ENCODE measurements at places on chromosomes 3 and 15.

DNA sequence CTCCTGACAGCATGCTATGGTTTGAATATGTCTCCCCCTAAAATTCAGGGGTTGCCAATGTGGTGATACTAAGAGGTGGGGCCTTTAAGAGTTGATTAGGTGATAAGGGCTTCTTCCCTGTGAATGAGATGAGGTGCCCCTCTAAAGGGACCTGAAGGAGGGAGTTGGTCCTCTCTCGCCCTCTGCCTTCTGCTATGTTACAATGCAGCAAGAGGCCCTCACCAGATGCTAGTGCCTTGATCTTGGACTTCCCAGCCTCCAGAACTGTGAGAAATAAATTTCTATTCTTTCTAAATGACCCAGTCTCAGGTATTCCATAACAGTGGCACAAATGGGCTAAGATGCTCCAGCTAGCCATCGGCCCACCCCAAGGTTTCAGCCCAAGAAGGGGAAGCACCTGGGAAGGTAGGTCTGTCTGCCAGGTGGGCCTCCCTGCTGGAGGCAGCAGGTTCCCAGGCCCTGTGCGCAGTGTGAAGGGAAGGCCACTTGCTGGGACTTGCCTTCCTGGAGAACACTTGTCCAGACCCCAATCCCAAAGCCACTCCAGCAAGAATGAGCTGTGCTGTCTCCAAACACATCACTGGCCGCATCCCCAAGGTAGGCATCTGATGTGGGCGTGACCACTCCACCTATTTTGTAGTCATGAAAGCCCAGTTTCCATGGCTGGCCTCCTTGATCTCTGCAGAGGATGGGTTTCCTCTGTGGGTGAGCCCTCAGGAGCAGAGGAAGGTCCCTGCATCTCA, 9.0 kb downstream of the TGM4 start:
- DNase-seq, result no peak

DNA sequence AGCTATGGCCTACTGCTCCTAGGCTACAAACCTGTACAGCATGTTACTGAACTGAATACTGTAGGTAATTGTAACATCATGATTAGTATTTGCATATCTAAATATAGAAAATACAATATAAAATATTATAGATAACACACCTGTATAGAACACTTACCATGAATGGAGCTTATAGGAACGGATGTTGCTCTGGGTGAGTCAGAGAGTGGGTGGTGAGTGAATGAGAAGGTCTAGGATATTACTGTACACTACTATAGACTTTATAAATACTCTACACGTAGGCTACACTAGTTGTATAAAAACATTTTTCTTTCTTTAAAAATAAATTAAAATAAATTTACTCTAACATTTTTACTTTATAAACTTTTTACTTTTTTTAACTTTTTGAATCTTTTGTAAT, 224.0 kb upstream of the CBLB start:
- DNase-seq, result no peak

DNA sequence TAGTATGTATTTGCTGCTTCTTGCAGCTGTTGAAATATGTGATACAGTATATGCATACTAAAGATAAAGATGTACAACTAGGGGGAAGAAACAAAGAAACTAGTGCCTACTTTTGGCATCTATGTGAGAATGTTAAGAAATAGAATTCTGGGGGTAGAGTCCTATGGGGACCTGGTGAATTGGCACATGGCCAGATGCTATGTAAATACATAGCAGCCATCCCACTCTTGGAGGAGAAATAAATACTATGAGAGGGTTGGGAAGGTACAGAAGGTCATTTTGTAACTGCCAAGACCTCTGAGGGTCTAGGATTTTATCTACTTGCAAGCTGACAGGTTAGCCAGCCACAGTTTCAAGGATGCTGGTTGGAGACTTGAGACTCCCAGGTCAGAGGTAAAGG, 298.3 kb upstream of the TBL1XR1 start:
- DNase-seq, result no peak

- DNase-seq, result no peak
Measured at GRCh38 chr15:92184679-92185230, 208.9 kb upstream of the ST8SIA2 start.

GRCh38 chr15:70474471-70475406, 288.6 kb downstream of the UACA start:
- DNase-seq, result no peak

DNA sequence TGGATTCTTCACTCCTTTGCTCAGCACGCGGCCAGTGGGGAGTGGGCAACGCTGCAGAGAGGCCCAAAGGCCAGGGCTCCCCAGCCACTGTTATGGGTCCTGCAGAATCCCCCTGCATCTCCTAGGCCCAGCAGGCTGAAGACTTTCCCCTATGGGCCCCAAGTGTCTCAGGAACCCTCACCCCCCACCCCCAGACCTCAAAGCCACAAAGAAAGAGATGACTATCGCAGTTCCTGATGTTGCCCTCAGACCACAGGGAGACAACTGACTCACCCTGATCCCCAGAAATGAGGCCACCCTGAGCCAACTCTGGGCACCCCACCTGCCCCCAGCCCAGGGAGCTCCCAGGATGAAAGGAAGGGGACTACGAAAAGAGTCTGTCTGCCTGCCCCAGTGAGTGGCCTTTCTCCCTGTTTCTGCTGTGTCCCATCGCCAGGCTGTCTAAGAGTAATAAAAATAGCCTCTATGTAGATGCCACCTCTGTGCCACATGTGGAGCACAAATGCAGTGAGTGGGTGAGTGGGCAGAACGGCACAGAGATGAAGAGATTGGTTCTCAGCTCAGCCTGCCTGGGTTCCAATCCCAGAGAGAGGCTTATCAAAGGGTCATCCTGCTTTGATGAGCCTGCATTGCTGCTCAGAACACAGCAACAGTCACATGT, 283.0 kb downstream of the UACA start:
- no peak for DNase-seq

DNA sequence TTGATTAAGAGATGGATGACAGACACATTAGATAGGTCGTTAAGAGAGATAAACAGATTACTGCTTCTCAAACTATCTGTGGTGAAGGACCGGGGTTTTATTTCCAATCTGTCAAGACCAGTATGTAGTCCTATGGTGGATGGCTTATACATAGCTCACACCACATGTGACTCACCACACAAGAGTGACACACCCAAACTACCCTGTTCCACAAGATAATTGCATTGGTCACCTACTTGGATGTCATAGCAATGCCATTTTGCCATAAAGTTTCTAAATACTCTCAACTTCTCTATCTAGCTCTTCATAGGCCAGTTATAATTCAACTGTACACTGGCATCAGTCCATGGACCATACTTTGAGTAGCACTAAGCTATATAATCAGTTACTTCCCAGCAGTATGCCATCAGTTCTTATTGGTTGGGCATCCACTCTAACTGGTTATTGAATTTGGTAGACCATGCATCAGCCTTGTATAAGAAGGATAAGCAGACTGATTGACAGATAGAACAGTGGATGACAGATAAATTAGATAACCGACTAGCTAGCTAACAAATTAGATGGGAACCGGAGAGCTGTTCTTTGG, 11.6 kb downstream of the WWTR1 start:
- no peak for DNase-seq

- no peak for DNase-seq
Measured at GRCh38 chr15:79942741-79943481, 28.1 kb downstream of the BCL2A1 start.

- no peak for DNase-seq
Measured at GRCh38 chr3:71288269-71288930, 295.1 kb downstream of the FOXP1 start.

DNA sequence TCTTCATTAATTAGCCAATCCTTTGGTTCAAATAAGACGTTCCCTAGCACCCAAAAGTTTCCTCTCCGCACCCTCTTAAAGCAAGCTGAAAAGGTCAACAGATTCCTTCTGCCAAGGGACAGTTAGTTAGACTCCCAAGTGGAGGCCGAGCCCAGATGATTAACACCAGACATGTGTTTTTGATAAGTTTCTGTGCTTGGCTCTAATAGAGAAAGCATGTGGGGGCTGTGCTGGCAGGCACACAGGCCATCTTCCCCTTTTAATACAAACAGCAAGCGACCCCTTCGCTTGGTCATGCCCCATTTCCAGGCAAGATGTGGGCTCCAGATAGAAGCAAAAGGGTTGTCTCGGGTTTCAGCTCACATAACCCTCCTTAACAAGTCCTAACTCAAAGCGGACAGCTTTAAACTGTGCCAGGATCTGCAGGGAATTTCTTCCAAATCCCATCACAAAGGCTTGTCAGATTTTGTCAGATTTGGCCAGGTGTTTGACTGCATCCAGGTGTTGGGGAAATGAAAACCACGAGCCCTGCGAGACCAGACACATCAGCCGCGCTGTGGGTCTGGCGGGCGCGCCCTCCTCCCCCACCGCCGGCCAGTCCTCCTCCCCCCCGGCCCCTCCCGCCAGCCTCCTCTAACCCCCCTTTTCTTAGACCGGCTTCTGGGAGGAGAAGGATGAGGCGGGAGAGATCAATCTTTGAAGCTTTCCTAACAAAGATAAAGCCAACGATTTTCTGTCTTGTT, 3.3 kb downstream of the HES1 start:
- DNase-seq, result no peak

- no peak for DNase-seq
Measured at GRCh38 chr3:152902141-152902669, 67.3 kb downstream of the P2RY1 start.

DNA sequence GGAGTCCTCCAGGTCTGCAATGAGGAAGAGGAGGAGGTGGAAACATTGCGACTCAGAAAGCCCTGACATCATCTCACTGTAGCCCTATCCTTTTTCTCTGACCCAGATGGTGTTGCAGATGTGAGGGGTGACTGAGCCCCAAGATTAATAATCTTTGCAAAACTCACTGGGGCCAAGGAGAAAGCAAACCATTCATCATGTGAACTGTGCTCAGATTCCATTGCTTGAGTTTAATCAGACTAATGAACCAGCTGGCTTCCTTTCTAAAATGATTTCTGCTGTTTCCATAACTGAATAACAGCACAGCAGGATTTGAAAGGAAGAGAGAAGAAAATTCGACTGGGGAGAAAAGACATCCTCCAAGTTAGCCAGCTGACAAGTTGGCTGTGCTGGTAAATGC, 13.4 kb upstream of the DGKG start:
- DNase-seq, result no peak

DNA sequence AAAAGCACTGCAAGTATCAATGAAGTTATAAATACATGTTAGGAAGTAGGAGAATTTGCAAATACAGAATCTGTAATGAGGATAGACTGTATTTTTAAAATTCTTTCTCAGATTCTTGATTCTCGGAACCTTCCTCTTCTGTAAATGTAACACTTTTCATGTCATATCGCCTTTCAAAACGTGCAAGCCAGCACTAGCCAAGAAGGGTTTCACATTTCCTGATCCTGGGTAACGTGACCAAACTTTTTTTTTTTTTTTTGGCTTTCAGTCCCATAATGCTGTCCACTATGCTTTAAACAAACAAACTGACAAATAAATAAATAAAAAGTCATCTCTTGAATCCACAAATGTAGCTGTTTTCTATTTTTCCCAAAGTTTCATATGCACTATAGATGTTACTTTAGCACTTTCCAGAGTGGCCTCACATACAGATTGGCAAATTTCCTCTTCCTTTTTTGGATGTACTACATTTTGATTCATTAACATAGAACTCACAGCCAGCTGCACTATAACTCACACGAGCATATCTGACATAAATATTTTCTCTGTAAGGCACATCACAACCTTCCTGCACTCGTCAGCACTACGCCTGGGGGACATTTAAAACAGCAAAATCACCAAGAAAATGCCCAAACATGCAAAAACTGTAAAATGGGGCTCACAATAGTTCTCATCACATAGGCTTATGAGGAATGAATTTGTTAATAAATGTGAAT, 208.1 kb downstream of the OSBPL10 start:
- no peak for DNase-seq

GRCh38 chr15:101469520-101470288, 19.8 kb downstream of the PCSK6 start:
- DNase-seq, result no peak

GRCh38 chr3:182731764-182732163, 61.5 kb upstream of the ATP11B start:
- no peak for DNase-seq

DNA sequence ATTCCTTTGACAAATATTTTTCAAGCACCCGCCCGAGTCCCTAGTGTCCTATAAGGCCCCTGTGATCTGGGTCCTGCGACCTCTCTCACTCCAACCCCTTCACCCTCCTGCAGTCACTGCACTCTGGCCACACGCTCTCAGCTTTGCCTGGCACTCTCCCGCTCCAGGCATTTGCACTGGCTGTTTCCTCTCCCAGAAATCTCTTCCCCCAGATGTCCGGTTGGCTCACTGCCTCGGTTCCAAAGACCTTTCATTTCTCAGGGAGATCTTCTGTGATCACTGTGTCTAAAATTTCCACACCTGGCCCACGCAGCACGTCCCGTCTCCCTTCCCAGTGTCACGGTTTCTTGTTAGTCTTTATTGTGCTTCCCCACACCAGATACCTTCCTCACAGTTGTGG, 97.4 kb downstream of the WNT7A start:
- no peak for DNase-seq

DNA sequence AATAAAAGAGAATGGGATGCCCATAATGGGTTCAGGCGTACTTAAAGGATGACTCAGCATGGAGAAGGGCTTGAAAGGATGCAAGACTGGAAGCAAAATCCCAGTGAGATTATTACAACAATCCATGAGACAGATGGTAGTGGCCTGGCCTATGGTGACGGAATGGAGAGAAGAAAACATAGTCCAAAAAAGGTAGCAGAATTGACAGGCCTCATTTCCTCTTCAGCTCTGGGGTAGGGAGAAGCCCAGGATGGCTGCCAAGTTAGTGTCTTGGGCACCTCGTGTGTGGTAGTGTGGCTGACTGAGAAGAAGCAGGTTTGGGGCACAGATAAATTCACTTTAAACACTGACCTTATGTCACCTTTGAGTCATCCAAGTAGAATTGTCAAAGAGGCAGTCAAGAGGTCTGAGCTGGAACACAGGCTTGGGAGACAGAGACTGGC, 18.1 kb downstream of the MB21D2 start:
- DNase-seq, result no peak

- no peak for DNase-seq
Measured at GRCh38 chr15:35533130-35534110, 12.5 kb downstream of the DPH6 start.

DNA sequence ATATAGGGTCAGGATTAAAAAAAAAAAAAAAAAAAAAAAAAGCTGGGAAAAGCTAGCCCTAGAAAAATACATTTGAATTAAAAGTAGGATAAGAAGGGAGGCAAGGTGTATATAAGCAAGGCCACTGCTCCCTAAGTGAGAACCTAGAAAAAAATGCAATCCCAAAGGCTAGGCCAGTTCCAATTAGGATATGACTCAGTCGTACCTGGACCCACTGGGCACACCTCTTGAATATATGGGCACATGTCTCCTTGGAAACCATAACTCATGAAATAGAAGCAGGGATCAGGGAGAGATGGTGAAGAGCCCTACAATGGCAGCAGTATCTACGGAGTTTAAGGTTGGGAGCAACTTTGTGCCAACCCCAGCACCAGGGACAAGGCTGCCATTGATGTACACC, 314.1 kb upstream of the IL12A start:
- no peak for DNase-seq

Measured in activated CD4-positive, CD25-positive, alpha-beta regulatory T cell (primary cell).